ENCODE measurements at places on chromosomes 7 and 10.

DNA sequence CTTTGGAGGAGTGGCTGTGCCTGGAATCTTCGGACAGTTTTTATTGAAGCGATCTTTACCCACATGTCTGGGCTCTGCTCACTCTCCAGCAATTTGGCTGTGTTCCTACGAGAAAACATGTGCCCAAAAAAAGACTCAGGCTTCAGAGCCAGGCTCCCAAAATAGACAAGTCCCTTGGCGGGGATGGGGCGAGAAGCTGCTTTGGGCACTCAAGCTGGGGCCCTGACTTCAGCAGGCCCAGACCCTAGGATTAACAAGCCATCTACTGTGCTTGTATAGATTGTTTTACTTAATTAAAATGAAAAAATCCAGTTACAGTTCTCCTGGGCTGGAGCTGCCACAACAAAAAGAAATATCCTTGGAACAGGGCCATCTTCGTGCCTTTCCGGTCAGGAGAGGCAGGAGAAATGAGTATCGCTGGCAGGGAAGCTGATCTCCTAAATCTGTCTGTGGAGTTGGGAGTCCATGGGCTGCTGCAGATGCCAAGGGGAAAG lies 51.4 kb upstream of the PDCD4 start:
- no peak for DNase-seq

DNA sequence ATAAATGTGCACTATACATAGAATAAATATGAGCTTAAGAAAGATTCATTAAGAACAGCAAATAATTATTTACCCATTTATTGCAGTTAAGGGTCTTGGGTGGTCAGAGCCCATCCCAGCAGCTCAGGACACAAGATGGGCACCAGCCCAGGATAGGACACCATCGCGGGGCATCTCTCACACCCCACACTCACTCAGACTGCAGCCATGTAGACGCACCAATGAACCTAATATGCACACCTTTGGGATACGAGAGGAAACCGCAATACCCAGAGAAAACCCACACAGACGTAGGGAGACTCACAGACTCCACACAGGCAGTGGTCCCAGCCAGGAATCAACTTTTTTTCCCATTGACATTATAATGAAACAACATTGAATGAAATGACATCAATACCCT lies 36.0 kb downstream of the CARD11 start:
- DNase-seq = no peak

DNA sequence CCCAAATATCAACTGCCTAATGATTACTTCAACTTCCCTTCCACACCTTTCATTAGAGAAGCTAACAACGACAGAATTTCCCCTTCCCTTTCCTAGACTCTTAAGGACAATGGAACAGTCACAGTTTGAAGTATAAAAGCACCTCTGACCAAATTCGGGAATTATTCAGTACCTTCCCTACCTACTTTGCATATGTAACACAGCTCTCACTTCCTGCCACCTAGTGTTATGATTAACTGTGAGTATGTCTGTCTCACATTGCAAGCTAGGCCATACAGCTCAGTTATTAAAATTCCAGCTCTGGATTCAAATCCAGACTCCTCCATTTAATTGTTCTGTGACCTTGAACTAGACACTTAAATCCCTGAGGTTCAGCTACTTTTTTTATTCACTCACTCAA lies 44.8 kb upstream of the HPSE2 start:
- no peak for DNase-seq

DNA sequence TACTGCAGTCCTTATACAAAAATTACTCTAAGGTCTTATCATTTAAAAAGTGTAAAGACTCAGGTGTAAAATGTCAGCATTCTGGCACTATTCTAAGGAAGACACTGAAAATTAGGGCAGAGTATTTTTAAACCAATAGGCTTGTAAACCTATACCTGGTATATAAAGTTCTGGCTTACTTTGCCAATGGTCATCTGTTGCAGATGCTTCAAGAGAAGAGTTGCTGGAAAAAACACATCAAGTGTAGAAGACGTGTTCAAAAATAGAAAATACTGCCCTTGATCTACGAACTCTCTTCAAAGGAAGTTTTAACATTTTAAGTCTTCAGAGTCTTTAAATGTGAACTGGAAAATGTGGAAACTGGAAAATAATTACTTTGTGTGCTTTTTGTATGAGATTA lies 23.9 kb downstream of the NT5C3A start:
- no peak for DNase-seq

GRCh38 chr7:120989257-120990220 lies 1.0 kb downstream of the CPED1 start:
- DNase-seq = no peak

- no peak for DNase-seq
Measured at GRCh38 chr7:146683439-146683838, 566.8 kb downstream of the CNTNAP2 start.

- DNase-seq = no peak
Measured at GRCh38 chr7:81627536-81628287, 142.1 kb downstream of the HGF start.

DNA sequence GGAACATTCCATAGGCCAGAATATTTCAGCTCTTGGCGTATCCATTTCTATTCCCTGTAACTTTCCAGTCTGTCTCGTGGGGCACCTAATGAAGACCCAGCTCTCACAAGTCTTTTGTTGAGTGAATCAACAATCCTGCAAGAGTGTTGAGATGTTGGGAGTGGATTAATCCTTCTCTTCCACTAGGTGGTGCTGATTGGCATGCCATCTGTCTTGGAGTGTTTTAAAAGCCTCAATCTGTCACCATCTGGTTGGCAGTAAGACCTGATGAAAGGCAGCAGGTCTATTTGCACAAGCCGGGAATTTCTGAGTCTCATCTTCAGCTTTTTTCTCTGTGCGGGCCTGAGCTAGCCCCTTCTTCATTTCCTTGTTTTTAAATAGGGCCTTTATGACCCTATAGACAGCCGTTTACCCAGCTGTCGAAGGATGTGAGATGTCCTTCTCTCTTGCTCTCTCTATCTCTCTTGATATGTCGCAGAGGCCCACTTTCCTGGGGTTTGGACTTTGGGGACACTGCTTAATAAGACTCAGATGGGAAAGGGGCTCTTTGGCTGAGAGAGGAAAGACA lies 180.5 kb downstream of the ZNF365 start:
- DNase-seq = no peak
